ENCODE measurements at places on chromosomes 4 and X.

GRCh38 chr4:106286611-106287010 is 29.4 kb downstream of the TBCK start:
- no peak for DNase-seq

DNA sequence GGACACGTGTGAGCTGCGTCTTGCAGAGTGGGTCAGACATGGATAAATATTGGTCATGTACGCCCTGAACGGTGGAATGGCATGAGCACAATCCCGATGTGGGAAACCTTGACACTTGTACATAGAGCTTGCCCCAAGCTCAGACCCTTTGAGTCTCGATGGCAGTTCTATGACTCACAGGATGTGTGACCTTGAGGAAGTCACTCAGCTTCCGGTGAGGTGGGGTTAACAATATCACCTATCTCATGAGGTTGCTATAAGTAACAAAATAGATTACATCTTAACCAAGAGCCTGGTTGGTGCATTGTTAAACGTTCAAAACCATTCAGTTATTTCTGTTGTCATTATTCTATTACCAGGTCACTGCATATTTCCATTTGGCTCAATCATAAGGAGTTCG is 109.1 kb upstream of the TBL1X start:
- no peak for DNase-seq

- no peak for DNase-seq
Observed at GRCh38 chr4:3829956-3830773, 64.0 kb downstream of the ADRA2C start.

DNA sequence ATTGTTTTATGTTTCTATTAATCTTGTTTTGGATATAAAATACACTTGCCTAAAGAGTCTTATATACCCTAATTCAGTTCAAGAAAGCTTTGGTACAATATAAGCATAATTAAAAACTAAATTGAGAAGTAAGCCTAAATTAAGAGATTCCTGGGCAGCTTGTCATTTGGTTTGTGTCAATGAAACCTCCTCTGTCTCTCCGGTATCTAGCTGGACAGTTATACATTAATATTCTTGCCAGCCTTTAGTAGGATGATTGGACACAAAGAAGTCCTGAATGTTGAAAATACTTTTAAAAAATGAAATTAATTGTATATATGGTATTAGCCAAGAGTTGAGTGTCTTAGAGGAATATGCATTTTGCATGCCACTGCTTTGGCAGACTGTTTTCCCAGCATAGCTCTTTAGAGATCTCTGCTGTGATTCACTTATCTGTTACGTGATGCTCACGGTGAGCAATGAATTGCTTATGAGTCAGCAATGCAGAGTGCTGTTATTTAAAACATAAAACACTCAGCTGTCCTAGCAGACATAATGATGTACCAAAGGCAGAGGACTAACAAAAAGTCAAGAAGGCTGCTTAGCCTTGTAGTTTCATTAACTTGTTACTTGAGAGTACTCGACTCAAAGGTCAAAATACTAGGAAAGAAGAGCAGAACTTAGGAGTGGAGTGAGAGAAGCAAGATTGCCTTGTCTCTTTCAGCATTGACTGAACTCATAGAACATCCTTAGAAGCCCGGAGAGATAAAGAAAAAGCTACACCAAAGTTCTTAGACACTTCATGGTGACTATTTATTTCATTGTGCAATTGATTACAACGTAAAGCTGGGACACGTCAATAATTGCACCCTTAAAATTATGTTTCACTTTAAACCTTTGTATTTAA is 1296.1 kb upstream of the PCDH7 start:
- DNase-seq, result no peak

GRCh38 chrX:152072236-152072635 is 66.1 kb downstream of the MAGEA10 start:
- DNase-seq, result no peak

DNA sequence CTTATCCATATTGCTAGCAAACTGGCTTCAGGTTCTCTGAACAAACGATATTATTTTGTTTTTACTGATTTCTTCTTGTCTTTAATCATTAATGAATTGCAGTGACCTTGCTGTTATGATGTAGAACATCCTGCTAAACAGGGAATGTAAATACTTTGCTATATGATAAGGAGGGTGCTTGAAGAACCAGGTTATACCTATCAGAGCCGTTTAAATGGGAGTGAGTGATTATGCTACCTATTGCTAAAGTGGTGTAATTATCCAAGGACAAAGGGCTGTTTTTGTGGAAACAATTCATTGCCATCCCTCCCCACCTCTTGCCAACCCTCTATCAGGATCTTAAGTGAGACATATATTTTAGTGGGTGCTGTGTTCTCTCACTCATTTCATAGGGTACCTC is 788.9 kb downstream of the RPA4 start:
- DNase-seq, result no peak

DNA sequence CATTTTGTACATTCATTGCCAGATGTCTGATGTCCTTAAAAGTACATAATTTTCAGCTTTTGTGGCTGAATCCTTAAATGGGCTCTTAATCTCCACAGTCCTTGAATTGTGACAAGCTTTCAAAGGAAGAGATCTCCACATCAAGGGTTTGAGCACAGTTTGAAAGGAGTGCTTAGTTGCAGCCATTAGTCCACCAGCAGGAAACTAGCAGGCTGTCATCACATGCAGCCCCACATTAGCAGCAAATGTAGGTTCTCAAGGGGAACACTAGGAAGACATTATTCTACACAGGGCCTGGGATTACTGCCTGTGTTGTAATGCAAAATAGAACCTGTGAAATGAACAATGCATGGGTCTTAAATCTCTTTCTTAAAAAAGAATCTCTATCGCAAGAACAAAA is 173.2 kb downstream of the CBLL2 start:
- no peak for DNase-seq

DNA sequence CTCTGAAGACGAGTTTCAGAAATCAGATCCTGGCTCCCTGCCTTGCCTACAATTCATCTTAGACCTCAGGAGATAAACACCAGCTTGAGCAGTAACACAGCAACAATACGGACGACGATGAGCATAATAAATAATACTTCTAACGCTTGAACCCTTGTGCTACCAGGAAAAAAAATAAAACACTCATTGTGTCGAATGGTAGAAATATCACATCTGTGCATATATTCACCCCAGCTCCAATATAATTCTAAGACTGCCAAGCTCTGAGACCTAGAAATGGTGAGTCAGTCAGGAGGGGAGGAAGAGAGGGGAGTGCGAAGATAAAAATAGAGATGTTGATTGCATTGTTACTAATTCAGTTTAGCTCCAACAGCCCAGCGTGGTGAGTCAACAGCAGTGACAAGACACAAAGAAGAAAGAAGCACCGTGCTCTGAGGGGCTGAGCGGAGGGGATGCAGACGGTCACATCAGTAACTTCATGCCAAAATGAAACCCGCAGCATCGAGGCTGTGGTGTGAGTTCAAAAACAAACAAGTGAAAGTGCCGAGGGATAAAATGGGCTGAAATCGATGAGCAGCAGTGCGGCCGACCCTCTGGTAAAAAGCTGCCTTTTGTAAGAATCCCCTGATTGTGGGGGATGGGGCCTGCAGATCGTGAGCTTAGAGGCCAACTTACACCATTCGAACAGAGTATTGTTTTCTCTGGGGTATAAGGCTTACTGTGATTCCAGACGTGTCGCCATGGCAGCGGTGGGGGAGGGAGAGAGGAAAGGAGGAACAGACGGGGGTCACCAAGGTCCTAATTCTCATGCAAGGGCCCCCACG is 150.4 kb downstream of the MGST2 start:
- DNase-seq, result no peak

- no peak for DNase-seq
Observed at GRCh38 chr4:7335344-7336066, 99.2 kb downstream of the PSAPL1 start.

- DNase-seq, result no peak
Observed at GRCh38 chr4:87118826-87119225, 101.6 kb downstream of the KLHL8 start.

- no peak for DNase-seq
Observed at GRCh38 chr4:1212546-1213335, 36.2 kb downstream of the CTBP1 start.

GRCh38 chr4:35300996-35301774 is 943.1 kb downstream of the ARAP2 start:
- no peak for DNase-seq

DNA sequence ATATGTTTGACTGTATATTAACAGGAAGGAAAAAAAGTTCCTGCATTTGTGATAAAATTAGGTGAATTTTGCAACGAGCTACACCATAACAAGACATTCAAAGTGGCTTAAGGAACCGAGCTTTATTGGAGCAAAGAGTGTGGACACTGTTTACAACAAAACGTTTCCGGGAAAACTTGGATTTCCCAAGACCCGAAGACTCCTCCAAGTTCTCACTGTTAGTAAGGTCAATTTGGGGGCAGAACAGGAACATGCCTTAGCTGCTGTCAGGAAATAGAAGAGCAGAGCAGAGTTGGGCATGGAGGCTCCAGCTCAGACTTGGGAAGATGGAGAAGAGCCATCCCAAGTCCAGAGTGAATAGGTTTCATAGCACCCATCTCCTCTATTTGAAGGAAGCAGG is 16.5 kb downstream of the ADH6 start:
- no peak for DNase-seq

- no peak for DNase-seq
Observed at GRCh38 chr4:163932504-163932903, 438.0 kb downstream of the TMA16 start.

DNA sequence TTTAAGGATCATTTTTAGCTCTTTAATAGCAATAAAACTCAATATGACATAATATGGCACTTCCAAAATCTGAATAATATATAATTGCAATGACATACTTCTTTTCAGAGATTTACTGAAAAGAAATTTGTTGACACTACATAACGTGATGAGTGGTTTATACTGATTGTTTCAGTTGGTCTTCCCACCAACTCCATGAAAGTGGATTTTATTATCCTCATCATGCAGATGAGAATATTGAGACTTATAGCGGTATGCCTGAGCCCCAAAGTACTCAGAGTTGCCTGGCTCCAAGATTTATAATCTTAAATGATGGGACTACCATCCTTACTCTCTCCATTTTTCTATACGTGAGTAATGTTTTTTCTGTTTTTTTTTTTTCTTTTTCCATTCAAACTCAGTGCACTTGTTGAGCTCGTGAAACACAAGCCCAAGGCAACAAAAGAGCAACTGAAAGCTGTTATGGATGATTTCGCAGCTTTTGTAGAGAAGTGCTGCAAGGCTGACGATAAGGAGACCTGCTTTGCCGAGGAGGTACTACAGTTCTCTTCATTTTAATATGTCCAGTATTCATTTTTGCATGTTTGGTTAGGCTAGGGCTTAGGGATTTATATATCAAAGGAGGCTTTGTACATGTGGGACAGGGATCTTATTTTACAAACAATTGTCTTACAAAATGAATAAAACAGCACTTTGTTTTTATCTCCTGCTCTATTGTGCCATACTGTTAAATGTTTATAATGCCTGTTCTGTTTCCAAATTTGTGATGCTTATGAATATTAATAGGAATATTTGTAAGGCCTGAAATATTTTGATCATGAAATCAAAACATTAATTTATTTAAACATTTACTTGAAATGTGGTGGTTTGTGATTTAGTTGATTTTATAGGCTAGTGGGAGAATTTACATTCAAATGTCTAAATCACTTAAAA is 15.3 kb downstream of the ALB start:
- DNase-seq, result no peak

DNA sequence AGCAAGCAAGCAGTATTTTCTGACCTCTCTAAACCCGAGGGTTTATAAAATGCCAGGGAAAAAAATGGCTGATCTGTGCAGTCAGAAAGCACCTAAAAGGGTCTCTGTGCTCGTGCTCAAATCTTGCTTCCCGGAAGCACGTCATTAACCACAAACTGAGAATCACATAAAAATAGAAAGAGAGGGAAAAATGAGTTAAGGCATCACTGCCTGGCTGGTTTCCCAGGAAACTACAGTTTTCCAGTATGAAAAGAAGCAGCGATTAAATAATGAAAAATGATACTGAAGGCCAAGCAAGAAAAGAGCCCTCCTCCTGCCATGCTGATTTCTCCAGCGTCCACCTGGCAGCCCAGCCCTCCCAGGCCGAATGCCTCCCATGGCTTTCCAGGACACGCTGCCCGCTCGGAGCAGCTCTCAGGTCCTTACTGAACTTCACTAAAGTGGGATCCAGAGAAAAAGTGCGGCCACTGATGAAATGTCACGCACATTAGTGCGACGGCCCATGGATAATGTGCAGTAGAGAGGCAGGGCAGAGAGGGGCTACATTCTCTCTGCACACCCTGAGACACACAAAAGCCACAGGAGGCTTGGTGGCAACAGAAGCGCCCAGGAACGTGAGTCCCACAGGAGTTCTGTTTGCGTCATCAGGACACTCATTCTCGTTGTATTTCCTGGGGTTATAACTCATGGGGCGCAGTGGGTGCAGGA is 80.4 kb downstream of the WFS1 start:
- DNase-seq, result no peak

DNA sequence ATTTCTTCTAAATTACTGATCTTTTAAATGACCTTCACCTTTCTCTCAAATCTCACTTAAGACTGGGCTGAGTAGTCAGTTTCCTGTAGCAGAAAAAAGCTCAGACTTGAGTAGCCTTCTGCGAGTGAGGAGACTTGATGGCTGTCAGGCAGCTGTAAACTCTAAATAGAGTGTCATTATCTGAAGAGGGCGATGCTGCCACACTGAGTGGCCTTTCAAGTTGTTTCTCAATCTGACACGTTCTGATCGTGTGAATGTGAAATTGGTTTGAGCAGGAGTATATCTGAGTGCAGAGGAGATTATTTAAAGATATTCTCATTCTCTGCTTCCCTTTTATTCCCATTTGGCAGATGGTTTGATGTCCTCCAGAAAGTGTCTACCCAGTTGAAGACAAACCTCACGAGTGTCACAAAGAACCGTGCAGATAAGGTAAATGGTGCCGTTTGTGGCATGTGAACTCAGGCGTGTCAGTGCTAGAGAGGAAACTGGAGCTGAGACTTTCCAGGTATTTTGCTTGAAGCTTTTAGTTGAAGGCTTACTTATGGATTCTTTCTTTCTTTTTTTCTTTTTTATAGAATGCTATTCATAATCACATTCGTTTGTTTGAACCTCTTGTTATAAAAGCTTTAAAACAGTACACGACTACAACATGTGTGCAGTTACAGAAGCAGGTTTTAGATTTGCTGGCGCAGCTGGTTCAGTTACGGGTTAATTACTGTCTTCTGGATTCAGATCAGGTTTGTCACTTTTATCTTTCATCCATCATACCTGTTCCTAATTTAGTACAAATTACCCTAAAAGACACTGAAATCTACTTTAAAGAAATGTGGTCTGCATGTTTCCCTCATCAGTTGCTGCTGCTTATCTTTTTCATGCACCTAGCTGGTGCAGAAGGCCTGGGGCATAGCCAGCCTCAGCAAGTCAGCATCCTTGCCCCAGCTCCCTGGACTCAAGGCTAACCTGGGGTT is 74.3 kb upstream of the MSANTD1 start:
- no peak for DNase-seq

- DNase-seq, result no peak
Observed at GRCh38 chrX:135944486-135944885, 29.3 kb downstream of the MMGT1 start.

DNA sequence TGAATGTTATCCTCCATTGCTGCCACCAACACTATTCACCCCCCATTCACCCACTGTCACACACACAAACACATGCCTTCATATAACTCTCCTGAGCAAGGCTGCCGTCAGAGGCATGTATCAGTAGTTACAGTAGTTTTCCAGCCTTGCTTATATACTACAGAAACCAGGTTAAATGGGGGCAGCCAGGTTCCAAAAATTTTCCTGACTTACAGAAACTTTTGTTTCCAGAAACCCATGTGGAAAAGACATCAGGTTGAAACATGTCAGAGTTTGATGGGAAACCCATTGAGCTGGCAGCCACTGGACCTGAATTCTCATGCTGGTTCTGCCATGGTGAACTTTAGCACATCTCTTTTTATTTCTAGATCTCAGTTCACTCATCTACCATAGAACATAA is 64.0 kb downstream of the COX18 start:
- no peak for DNase-seq

GRCh38 chr4:90093526-90093925 is 33.7 kb upstream of the CCSER1 start:
- DNase-seq, result no peak

Measured in cortex of kidney (tissue), 1 donor.